Activated CD4-positive, alpha-beta T cell treated with anti-CD3 and anti-CD28 coated beads, Interleukin-2, amount 50 U/mL, for 48 hours (primary cell): ENCODE measurements at places on chromosomes 2 and 18.

- DNase-seq: no peak
Measured at GRCh38 chr2:176093145-176093897, 800 bp downstream of the HOXD13 start.

GRCh38 chr2:2876331-2877221, 501.0 kb downstream of the EIPR1 start:
- DNase-seq: no peak

- no peak for DNase-seq
Measured at GRCh38 chr2:201890453-201890852, 84.1 kb downstream of the CDK15 start.

- DNase-seq: peak; percentile 73
Measured at GRCh38 chr2:157480182-157480961, 36.5 kb upstream of the CYTIP start.

DNA sequence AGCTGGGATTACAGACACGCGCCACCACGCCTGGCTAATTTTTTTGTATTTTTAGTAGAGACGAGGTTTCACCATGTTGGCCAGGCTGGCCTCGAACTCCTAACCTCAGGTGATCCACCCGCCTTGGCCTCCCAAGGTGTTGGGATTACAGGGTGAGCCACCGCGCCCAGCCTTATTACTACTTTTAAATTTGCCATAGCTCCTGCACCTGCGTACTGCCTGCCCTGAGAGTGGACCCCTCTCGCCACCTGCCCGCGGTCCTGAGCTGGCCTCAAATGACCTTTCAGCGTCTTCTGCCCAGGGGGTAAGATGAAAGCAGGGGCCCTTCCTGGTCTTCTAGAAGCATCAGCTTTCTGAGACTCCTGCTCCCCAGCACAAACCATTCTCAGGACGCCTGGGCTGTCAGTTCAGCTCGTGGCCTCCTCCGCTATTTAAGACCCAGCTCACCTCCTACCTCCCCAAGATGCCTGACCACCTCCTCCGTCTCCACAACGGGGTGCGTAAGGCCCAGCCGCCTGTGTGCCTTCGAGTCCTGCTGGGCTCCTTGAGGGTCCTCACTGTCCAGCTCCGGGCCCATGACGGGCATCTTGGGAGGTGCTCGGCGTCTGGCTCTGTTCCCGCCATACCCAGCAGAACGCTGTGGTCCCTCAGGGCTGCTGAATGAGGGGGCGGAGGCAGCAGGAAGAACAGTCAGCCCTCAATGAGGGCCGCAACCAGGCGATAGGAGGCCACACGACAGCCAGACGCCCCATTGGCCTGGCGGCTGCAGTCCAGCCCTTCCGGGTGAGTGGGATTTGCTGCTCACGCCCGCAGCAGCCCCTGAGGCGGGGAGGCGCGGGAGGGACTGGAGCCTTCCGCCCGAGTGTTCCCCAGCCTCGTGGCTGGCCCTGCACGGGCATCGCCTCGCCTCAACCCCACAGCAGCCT, 266.6 kb downstream of the TFCP2L1 start:
- DNase-seq: no peak

DNA sequence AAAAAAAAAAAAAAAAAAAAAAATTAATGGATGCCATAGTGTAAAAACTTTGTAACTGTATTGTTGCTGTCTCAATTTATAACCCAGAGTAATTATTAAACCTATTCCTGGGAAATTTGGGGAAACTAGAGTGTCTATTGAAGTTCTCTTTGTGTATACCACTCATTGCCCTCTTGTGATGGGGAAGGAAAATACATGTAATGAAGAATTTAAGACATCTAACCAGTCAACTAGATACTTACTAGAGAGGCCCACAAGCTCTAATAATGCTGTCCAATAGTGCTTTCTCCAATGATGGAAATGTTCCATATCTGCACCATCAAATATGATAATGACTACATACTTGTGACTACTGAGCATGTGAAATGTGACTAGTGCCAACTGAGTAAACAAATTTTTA, 168.5 kb upstream of the SLC39A10 start:
- no peak for DNase-seq

GRCh38 chr2:146370826-146371225, 1474.0 kb upstream of the ACVR2A start:
- DNase-seq: no peak

DNA sequence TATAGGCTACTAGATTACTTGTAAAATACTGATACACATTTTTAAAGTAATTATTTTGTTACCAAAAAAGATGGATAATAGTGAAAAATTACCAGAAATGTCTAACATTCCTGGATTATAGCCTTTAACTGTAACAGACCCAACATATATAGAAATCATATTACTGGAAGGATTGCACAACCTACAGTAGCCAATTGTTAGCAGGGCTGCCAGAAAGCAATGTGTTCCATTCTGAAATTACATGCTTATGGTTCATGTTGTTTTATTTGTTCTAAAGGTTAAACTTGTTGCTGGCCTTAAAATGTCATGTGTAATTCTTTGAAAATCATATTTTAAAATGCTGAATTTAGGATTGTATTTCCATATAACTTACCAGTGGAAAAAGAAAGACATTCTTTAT, 793.6 kb upstream of the ACVR2A start:
- DNase-seq: no peak

GRCh38 chr18:22432657-22433137, 15.0 kb upstream of the CTAGE1 start:
- no peak for DNase-seq

- no peak for DNase-seq
Measured at GRCh38 chr2:119051263-119051662, 107.3 kb downstream of the C1QL2 start.

GRCh38 chr2:6975988-6976387, 58.8 kb downstream of the RNF144A start:
- no peak for DNase-seq

DNA sequence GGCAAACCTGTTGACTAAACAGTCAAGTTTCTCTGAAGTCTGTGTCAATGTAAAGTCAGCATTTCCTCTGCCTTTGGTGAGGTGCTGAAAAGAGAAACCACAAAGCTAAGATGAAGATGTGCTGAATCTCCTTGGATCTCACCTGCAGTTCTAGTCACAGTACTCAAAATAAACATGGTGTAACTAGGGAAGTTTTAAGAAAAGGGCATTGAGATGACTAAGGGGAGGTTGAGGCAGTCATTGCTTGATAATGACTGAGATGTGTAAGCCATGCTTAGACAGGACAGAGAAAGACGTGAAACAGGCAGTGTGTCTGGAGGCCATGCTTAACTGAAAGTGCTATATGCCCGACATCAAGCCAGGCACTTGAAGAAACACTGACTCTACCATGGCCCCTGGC, 1010.0 kb upstream of the CELF4 start:
- no peak for DNase-seq

DNA sequence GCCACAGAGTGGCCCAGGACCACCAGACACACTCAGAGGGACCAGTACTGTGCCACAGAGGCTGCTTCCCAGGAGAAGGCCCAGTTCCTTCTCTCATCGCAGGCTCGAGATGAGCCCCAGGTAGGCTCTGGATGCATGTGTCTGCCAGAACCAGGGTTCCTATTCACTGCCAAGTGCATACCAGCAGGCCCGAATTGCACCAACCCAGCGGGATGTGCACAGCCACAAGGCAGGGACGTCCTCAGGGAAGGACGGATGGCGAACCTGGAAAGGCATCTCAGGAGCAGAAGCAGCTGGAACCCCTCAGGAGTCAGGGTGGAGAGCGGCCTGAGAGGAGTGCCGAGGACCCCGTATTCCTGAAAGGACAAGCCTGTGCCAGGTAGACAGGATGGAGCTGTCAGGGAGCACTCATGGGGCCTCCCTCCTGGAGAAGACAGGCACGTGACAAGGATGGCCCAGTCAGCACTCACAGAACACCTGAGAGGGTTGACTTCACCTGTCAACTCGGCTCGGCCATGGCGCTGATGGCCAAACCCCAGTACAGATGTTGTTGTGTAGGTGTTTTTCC, 73.7 kb downstream of the PTGR3 start:
- no peak for DNase-seq

- no peak for DNase-seq
Measured at GRCh38 chr2:29017716-29018435, 36.8 kb downstream of the TOGARAM2 start.

GRCh38 chr2:176537932-176538331, 268.7 kb downstream of the MTX2 start:
- DNase-seq: no peak

DNA sequence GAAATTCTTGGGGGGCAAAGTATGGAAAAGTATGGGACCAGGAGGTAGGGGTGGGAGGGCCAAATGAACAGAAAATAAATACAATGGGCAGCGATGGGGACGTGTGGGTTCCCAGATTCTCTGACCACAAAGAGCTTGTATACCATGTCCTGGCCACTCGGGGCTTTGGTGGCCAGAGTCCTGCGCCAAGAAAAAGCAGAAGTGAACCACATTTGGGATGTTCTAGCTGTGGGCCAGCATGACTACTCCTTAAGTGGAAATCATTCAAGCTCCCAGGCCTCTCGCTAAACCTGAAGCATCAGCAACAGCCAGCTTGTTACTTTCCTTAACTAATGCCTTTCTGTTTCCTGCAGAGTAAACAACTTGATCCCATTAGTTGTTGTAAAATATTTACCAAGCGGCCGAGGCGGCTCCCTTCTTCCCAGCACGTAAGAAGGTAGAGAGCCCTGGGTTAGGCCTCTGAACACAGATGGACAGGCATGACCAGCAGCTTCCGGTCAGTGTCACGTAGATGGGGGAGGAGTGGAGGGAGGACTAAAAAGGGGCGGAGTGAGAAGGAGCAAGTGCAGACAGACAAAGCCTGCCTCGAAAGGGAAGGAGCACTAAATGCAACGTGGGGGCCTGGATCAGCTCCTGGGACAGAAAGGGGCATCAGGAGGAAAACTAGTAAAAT, 88.2 kb downstream of the GALNT14 start:
- DNase-seq: no peak

GRCh38 chr18:28714498-28714897, 537.6 kb upstream of the CDH2 start:
- no peak for DNase-seq

GRCh38 chr2:55051026-55051866, 995 bp upstream of the RTN4 start:
- DNase-seq: peak; percentile 47

- no peak for DNase-seq
Measured at GRCh38 chr18:28560331-28560730, 383.4 kb upstream of the CDH2 start.
